SIG-M5 (cell line): ENCODE measurements at places on chromosomes 3 and 15.

GRCh38 chr3:126545544-126545943, 13.2 kb downstream of the C3orf22 start:
- DNase-seq = no peak

DNA sequence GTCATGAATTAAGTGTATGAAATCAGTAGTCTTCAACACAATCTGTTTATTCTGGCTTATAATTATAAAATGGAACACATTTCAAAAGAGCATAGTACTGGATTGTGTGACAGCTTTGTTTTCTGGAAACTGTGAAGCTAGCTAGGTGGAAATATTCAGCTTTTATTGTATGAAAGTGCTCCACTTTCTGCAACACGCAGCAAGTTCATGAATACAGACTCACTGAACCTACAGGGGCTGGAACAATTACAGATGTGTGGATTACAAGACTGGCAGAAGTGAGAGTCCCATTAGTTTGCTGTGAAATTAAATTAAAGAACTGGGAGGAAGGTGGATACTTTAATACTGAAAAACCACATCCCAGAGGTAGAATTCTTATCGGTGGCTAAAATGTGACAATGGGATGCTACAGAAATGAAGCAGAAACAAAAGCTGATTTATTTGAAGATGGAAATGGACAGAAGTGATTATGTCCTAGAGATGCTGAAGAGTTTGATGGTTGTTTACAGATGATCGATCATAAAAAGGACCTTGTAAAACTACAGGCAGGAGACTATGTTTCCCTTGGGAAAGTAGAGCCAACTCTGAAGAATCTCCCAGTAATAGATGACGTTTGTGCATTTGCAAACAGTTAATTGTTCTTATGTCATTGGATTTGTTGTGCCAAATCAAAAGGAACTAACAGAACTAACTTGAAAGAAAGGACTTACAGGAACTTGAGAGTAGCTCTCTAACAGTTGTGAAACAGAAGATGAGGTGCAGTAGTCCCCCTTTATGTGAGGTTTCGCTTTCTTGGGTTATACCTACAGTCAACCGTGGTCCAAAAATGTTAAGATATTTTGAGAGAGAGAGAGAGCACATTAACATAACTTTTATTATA, 15.7 kb downstream of the TF start:
- no peak for DNase-seq

GRCh38 chr3:130509008-130509407, 8.0 kb upstream of the COL6A6 start:
- no peak for DNase-seq

GRCh38 chr15:82643992-82644391, 3.2 kb downstream of the CPEB1 start:
- DNase-seq = no peak

DNA sequence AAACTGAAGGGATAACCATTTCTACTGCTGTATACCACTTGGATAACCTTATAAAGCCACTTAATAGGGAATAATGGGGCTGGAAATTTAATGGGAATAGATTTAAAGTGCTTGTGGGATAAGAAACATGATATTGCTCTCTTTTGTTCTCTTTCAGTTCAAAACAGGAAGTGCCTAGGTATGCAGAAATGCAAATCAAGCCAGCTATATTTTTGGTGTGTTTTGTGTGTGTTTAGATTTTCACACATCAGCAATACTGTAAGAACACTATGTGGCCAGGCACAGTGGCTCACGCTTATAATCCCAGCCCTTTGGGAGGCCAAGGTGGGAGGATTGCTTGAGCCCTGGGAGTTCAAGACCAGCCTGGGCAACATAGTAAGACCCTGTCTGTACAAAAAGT, 442.3 kb upstream of the TPRG1 start:
- no peak for DNase-seq

- DNase-seq = no peak
Measured at GRCh38 chr3:87260270-87260669, 16.1 kb downstream of the POU1F1 start.

- DNase-seq = no peak
Measured at GRCh38 chr3:134309987-134310700, 59.5 kb upstream of the RYK start.

- DNase-seq = peak; percentile 14
Measured at GRCh38 chr3:14203521-14204079, 25.0 kb downstream of the LSM3 start.

DNA sequence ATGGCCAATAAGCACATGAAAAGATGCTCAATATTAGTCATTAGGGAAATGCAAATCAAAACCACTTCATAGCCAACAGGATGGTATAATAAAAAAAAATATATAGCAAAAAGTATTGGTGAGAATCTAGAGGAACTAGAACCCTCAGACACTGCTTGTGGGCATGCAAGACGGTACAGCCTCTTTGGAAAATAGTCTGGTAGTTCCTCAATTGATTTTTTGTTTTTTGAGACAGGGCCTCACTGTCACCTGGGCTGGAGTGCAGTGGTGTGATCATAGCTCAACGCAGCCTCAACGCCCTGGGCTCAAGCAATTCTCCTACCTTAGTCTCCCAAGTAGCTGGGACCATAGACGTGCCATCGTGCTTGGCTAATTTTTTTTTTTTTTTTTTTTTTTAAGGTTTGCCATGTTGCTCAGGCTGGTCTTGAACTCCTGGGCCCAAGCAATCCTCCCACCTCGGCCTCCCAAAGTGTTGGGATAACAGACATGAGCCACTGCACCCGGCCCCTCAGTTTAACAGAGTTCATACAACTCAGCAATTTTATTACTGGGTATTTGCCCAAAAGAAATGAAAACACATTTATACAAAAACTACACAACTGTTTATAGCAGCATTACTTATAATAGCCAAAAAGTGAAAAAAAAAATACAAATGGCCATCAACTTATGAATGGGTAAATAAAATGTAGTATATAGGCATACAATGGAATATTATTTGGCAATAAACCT, 5.1 kb downstream of the PRC1 start:
- DNase-seq = no peak

DNA sequence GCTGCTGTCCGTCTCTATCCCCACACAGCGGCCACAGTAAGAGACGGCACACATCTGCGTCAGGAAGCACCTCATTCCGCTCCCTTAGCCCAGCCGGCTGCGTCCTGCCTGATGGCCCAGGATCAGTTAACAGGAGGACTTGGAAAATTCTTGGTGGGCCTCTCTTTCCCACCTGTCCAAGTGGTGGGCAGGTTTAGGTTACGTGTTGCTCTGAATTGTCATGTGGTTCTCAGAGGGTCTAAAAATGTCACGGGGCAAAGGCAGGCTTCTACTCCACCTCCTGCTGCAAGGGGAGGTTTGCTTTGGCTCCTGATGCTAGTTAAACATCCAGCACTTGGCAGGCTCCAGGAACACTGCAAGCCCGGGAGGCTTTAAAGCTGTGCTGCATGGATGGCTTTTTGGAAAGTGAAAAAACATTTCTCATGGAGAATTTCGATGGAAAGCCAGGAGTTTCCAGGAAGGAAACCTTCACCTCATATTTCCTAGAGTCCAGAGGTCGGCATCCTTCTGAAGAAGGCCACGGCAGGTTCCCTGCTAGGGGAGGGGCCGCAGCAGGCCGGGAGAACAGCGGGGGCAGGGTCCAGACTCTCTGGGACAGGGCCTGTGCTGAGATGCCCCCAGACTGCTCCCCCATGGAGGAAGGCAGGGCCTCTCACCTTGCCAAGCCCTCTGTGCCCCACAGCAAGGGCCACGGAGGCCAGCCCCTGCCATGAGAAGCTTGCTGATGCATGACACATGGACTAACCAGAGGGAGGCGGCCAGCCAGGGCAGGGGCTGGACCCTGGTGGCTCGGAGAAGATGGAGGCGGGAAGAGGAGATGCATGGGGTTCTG, 10.8 kb downstream of the CTSH start:
- no peak for DNase-seq

GRCh38 chr15:85854345-85855097, 59.8 kb upstream of the KLHL25 start:
- DNase-seq = no peak

- DNase-seq = no peak
Measured at GRCh38 chr3:15521573-15521965, at the start of gene COLQ. Gene COLQ (minus strand): TSS chr3:15521706. CDS start chr3:15521625, 81 bp downstream.

GRCh38 chr15:76401285-76401684, 64.7 kb downstream of the ISL2 start:
- no peak for DNase-seq

DNA sequence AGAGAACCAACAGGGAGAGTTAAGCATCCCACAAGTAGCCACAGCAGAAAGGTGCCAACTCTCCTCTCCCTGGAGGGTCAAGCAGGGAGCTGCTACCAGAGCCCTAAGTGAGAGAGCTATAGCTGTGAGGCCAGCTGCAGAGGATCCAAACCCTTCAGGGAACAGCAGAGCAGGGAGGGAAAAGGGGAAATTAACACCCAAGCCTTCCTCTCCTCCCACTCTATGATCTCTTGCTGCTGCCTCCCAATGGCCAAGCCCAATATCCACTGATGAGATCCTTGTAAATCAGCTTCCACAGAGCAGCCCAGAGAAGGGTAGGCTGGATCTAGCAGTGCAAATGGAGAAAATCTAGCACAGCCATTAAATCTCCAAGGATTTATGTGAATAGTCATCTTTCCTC, 68.2 kb upstream of the THBS1 start:
- DNase-seq = no peak

DNA sequence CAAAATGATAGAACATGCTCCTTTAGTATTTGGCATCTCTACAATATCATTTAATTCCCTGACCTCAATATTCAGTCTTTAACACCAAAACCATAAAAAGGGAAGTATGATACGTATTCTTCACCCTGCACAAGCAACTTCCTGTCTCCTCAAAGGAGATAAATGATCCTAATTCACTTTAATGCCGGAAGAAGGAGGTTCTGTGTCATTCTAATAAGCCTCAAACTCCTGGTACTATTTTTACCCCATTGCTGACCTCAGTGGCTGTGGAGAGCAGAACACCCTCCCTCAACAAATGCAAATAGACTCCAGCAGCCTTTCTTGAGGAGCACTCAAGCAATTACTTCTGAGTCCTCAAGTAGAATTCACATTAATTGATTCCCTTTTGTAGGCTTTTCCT, 173.3 kb downstream of the TMEM108 start:
- DNase-seq = peak; percentile 87

DNA sequence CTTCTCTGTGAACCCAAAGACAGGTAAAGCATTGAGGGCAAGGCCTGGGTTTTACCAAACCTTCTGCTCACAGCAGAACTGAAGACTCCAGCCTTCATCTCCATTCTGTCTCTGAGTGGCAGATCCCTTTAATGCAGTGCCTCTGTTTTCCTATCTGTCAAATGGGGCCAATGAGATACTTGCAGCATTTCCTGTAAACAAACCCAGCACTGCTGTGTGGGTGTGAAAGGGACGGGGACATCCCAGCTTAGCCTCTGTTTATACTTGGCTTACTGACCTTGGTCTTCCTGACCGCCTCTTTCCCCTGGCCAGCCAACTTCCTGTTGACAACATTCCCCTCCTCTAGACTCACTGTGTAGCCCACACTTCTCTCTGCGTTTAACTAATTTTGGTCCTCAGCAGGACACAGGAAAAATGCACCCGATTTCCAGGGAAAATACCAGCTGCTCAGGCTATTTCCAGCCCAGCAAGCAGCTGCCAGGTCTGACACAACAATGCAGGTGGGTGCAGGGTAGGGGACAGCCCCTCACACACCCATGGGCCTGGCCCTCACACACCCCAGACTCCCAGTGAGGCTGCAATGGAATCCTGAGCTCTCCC, 105.9 kb upstream of the HERC1 start:
- DNase-seq = no peak

DNA sequence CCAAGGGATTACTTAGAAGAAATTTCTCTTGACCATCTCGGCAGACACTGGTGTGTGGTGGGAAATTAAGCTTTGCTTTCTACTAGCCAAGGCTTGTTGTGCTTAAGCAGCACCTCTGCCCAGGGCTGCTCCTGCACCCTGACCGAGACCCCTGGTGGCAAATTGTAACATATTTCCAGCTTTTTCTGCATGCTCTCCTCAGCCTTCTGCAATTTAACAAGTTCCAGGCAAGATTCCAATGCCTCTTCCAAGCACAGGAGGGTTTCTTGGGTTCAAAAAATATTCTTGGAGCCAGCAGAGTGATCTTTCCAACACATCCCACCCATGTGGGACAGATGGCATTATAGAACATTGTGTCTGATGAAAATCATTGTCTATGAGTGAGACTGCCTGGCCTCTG, 210.5 kb downstream of the CLSTN2 start:
- no peak for DNase-seq

GRCh38 chr3:52479877-52480575, 15.1 kb upstream of the STAB1 start:
- DNase-seq = no peak

GRCh38 chr15:69643476-69643875, 190.9 kb downstream of the RPLP1 start:
- no peak for DNase-seq

GRCh38 chr3:155553780-155554179, 191.1 kb downstream of the PLCH1 start:
- DNase-seq = no peak

GRCh38 chr15:85412066-85412465, 31.7 kb downstream of the AKAP13 start:
- DNase-seq = no peak

DNA sequence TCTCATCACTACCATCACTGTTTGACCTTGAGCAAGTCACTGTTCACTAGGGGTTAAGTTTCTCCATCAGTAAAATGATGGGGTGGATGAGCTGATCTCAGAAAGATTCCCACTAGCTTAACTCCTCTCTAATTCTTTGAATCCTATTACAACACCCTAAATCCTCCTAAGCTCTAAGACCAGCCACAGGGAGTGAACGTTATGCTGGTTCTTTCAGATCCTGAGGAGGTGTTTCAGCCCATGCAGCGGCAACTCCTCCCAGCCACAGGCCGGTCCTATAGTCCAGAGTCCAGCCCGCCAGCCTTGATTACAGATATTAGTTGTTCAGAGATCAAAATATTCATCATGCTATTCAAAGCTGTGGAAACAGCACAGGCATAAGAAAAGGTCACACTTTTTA, 15.1 kb downstream of the MB21D2 start:
- DNase-seq = no peak

DNA sequence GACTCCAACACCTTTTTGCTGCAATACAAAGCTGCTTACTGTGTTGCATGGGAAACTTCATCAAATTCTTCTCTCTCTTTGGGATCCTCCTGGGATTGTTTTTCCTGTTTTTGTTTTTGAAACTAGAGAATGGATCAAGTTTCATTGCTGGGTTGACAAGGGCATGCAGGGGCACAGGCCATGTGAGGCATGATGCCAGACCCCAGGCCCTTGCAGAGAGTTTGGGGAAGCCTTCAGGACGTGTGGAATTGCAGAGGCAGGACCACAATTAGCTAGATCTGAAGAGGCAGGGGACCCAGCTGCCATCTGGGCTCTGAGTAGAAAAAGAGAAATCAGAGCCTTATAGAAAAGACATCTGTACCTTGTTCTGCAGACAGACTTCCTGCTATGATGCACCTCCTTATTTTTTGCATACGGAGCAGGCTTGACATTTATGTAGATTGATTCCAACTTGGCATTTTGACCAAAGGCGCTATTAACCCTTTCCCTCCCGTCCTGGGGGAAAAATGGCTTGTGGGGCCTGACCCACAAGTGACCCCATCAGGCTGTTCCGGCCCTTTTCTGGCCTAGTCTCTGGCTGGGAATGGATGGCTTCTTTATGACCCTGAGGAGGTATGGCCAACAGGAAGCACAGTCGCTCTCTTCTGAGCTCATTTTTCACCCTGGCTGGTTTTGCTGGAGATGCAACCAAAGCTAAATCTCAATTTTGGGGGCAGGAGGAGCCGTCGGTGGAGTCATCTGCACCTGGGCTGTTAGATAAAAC, 44.3 kb upstream of the CHRNB4 start:
- no peak for DNase-seq
